ENCODE measurements at places on chromosomes 1 and 21. TPM values are rescaled to one million over a fixed set of nuclear protein-coding genes. Genes with fewer than 3 reads are reported as not detected.

The TAS1R1 gene
- polyA plus RNA-seq = 9.5 TPM

- DNase-seq = no peak
Measured at GRCh38 chr1:152392909-152393308, 21.2 kb downstream of the CRNN start.

- no peak for DNase-seq
Measured at GRCh38 chr1:114462341-114462740, 48.7 kb downstream of the TRIM33 start.

The OR6N1 gene
- not detected for polyA plus RNA-seq

DNA sequence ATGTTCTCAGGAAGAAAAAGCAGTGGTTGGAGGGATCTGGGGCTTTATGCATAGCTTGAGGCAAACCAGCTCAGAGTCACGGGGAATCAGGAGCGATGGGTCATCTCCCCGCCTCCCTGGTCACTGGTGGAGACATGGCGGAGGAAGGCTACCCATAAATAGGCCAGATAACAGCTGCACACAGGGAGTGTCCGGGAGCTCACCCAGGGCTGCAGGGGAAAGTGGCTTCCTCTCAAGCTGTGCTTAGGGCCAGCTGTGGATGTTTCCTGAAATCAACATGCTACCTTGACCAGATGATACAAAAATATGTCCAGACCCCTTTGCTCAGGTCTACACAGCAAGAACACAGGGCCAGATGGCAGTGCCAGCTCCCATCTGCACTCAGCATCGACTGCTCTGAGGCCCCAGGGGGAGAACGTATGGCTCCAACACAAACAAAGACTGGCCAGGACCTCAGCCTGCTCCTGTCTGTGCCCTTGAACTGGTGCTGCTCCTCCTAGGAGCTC, 27.1 kb upstream of the RERE start:
- DNase-seq = no peak

DNA sequence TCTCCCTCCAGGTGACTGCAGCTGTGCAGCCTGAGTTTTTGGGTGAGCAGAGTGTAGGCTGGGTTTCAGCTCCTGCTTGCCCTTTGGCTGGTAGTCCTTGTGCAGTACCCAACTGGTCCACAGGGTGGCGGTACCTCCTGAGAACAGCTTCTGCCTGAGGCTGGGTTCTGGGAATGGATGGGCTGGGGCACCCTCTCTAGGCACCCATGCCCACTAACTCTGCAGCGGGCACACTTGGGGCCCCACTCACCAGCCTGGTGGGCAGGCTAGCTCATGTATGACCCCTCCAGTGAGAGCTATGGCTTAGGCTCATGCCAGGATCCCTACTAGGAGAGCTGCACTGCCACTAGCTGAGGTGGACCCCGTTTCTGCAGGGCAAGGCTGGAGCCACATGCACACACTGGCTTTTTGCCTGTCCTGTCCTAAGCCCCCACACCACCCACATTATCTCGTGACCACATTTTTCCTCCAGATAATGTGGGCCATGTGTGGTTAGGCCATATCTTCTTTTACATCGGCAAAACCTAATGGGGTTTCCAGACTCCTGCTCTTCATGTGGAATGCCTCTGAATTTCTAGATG, 15.5 kb upstream of the GSTM4 start:
- no peak for DNase-seq

All from hindlimb muscle (tissue), 1 donor.